ENCODE measurements at places on chromosomes 4 and X. TPM values are rescaled to one million over a fixed set of nuclear protein-coding genes. Genes with fewer than 3 reads are reported as not detected.

DNA sequence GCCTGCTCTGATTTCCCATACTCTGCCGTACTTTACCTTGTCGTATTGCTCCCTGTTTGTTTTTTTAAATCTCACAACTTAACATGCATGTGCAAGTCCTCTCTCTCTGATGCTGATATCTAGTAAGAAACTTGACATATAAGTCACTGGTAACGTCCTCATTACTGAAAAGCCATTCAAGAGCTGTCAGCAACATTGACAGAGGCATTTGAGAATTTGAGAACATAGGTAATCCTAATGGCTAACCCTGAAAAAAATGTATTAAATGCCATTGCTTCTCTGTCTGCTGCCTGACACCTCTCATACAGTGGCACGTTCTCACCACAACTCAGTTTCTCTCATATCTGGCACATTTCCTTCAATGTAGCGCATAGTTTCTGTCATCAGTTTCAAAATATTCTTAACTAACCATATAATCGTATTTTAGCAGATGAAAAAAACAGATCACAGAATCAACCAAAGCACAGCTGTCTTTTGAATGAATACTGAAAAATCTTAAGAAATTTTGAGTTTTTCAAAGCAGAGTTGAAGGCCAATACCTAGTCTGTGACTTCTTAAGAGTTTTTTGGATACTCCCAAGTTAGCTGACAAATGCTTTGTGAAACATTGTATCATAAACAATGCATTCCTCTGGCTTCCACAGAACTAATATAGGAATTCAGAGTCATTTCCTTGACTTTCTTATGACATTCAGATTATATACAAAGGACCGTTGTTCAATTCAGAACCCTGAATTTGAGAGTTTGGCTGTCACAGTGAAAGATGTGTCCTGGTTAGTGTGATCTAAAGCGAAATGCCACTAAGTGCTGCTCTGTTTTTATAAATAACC is 996.4 kb downstream of the C4orf33 start:
- no peak for DNase-seq

- no peak for DNase-seq
Observed at GRCh38 chr4:54215379-54216077, 13.6 kb upstream of the PDGFRA start.

GRCh38 chr4:106264331-106264728 is 51.7 kb downstream of the TBCK start:
- peak; percentile 17 for DNase-seq

Gene TCEAL7
- total RNA-seq: 5.2 TPM

DNA sequence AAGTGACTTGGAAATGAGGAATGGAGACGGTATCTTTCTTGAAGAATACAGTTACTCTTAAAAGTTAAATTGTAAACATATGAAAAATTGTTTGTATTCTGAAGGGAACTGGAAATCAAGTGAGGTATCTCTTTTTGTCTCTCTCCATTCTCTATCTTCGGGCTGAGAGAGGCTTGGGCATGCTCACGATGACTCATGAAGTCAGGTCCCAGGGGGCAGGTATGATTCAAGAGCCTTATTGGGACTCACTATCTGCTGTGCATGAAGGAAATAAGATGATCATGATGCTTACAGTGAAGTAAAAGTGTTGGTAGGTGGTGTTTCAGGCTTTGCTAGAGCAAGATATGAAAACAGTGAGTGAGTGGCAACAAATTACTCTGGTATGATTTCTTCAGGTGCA is 200.4 kb upstream of the PITX2 start:
- peak; percentile 63 for DNase-seq

- no peak for DNase-seq
Observed at GRCh38 chrX:11609109-11609508, 56.6 kb downstream of the ARHGAP6 start.

All from M059J (cell line).